Activated CD4-positive, alpha-beta T cell treated with anti-CD3 and anti-CD28 coated beads, Interleukin-2, Interleukin-6, amounts not matched to agents 100 ng/mL and 50 ng/mL, durations not matched to agents 16 hours and 8 hours (primary cell): ENCODE measurements at places on chromosomes 6 and 20.

GRCh38 chr20:22531056-22531615, 53.2 kb downstream of the FOXA2 start:
- DNase-seq, result no peak

- DNase-seq, result no peak
Measured at GRCh38 chr20:59300333-59301081, at the start of gene EDN3. Gene EDN3, plus strand, starts transcription at chr20:59300611. Its CDS starts 202 bp downstream, at chr20:59300813.

GRCh38 chr20:48162621-48163020, 377.3 kb upstream of the SULF2 start:
- DNase-seq, result no peak

- DNase-seq, result no peak
Measured at GRCh38 chr6:52518279-52518945, 58.4 kb downstream of the TRAM2 start.

DNA sequence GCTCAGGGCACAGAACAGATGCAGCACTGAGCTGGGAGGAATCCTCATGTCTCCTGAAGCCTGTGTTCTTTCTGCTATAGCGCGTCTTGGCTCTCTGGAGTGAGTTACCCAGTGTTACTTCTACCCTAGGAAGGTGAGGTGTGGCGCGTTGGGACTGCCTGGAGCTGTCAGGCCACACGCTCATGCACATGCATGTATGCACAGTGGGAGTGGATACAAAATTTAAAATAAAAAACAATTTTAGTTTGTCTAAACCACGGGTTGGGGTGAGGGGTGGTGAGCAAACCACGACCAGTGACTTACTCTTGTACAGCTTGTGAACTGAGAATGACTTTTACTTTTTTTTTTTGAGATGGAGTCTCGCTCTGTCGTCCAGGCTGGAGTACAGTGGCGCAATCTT, 298.6 kb upstream of the SUPT3H start:
- no peak for DNase-seq
